Muscle of arm (tissue), 14 donors: ENCODE measurements at places on chromosomes 5 and 9.

DNA sequence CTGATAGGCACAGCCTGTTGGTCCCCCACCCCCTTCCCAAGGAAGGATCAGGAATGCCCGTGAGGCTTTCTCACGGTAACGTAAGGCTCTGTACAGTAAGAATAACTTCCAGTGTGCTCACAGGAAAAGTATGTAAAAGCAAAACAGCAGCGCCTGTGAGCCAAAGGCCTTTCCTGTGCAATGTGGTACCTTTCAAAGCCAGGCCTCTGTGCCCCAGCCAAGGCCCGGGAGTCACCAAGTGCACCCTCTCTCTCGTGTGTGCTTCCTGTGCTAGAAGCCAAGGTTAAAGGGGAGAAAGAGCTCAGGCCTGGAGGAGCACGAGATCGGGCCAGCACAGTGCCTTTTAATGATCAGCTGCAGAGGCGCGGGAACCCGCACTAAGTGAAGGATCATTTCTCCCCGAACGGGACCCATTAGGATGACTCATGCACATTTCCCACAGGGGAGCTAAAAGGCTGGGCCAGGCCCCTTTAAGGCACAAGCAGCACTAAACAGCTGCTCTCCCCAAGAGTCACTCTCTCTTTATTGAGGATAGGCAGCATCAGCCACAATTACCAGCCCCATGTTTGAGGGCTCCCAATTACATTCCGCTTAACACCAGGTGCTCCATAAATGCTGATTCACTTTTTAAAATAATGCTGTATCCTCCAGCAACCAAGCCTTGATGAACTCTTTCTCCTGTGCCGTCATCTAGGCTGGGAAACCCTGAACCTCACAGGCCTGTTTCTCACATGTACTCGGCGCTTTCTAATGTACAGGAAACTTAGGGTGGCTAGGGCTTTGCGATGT is 42.8 kb downstream of the SHB start:
- no peak for DNase-seq

DNA sequence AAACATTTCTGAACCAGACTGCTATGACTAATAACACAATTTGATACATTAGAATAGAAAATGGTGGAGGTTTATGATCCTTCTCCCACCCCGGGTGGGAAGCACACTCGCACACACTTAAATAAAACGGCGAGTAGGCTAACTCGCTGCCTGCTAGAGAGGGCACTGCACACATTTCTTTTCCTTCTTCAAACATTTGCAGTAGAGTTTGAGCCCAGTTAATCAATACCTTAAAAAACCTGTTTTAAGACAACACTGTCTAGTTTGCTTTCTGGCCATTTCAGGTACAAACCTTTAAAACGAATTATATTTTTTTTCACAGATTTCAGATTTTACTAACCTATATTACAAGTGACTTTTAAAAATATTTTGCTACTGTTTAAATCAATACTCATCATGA is 63.5 kb downstream of the EFNA5 start:
- no peak for DNase-seq

DNA sequence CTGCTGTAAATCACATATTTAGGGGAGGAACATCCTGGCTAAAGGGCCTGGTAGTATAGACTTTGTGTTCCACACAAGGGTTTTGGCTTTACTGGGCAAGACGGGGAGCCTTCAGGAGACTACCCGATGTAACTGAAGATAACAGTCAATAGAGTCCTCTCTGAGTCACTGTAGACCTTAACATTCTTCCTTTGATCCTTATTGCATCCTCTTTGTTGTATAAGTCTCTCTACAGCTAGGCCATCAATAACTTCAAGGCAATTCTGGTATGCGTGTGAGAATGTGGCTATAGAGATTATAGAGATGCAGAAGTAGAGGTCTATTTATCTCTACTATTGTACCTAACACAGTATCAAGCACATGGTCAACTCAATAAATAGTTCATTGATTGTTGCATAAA is 67.3 kb upstream of the STK32A start:
- no peak for DNase-seq

DNA sequence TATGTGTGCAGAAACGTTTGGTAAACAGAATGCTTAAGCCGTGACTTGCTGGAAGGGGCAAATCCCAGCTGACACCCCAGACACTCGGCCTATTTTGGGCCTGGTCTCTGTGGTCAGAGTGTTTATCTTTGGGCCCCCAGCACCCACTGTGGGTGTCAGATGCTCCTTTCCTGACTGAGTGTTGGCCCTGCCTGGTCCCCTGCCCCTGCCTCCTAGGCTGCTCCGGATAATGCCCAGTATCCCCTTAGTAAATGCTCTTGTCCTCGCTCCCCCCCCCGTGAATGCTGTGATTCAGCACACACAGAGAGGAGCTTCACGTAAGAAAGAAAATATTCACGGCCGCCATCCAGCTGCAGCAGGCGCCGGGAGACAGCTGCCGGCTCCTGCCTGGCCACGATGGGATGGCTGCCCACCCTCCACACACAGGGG is 11.3 kb upstream of the ANGPTL2 start:
- DNase-seq: peak; percentile 85

DNA sequence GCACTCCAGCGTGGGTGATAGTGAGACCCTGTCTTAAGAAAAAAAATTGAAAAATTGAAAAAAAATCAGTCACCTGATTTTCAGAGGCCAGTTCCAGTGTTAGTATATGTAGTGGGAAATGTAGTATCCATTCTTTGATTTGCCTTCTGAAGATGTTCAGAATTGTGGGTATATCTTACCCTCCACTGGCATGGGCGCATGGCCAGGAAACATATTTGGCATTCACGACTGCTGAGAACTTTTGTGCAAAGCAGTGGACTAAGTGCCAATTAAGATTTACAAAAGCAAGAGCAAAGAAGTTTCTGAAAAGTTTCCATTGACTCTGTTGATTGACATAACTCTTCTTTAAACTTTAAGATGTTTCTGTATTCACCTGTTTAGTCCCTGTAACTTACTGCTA is 2.4 kb downstream of the CAVIN4 start:
- DNase-seq: no peak

DNA sequence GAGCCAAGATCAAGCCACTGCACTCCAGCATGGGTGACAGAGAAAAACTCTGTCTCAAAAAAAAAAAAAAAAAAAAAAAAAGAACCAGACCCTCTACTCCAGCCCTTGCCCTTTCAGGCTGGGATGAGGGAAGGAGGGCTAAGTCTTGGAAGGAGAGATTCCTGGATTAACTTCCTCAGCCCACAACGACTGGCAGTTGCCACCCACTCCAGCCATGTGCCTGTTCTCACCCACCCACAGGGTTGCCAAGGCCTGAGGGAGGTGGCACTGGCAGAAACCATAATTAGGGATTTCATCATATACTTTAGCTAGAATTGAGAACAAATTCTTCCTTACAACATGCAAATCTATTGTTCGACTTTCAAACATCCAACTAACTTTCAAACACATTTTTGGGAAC is 87.8 kb upstream of the SLC30A5 start:
- no peak for DNase-seq

GRCh38 chr5:129406440-129406839 is 53.7 kb upstream of the ADAMTS19 start:
- DNase-seq: no peak

DNA sequence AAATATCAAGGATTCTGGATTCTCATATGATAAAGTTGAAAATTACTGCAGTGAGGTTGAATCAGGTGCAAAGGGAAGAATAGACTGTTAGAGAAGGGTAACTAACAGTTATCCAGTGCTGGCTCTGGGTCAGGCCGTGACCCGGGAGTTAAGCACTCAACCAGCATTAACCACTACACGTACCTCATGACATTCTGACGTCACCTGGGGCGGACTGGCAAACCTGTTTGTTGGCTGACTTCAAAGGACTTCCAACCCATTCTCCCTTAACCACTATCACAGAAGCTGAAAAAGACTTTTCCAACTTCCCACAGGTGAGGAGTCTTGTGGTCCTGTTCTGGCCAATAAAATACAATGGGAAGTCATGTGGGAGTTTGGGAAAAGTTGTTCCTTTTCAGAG is 268.9 kb downstream of the ENC1 start:
- DNase-seq: no peak

GRCh38 chr9:120267929-120268328 is 312.0 kb downstream of the CDK5RAP2 start:
- no peak for DNase-seq

GRCh38 chr9:111514967-111515366 is 10.0 kb upstream of the ZNF483 start:
- no peak for DNase-seq

GRCh38 chr9:126695186-126695585 is 81.5 kb downstream of the LMX1B start:
- no peak for DNase-seq

DNA sequence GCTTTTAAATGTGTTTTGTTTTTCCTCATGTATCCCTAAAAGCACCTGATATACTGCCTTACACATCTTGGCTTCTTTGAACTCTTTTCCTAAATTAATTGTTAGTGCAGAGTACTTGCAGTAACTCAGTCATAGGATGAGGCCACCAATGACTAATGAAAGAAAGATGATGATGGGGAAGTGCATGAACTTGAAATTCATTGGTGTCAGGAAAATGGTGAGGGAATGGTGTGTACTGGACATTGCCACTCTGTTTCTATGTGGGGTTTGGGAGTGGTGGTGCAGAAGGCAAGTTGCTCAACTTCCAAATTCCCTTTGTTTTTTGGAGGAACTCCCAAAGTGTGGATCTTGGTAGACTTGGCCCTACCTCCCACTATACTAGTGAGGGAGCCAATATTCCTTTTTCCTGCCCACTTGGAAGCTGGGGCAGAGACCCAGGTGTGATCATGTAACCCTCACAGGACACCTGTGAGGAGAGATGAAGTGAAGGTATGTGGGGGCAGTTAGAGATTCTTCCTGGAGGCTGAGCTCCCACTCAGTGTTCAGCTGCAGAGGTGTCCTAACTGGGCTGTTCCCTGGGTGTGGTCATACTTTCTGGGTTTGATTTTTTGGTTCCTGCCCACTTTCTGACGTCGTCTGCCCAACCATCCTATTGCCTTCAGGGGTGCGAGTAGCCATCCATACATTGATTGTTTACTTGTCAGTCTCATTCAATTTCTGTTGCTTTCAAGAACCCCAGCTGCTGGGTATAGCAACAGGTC is 298.5 kb downstream of the MAST4 start:
- DNase-seq: no peak

GRCh38 chr5:36647046-36647445 is 40.6 kb downstream of the SLC1A3 start:
- DNase-seq: no peak

GRCh38 chr9:3193791-3194190 is 332.0 kb downstream of the RFX3 start:
- peak; percentile 35 for DNase-seq

DNA sequence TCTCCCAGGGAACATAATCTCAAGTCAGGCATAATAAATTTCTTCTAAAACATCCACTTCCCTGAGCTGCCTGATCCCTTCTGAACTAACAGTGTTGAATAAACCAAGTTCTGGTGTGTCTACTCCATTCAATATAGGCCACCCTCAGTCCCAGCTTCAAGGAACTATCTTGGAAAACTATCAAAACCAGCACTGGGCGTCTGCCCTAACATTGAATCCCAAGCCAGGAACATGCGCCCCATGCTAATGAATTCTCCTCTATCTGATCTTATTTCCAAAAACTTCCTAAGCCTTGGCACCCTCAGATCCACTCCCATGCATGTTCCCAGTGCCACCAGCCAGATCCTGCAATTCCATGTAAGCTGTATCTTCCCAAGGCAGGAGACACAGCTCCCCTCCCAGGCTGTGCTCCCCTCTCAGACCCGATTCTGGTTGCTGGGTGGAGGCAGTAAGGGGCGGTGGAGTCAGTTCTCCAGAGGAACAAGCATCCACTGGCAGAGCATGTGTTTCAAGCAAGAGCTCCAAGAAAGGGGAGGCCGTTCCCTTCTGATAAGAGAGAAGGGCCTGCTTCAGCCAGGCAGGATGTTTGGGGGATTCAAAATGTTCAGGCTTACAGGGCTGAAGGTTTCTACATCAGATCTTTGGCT is 13.1 kb upstream of the FOXI1 start:
- DNase-seq: no peak

DNA sequence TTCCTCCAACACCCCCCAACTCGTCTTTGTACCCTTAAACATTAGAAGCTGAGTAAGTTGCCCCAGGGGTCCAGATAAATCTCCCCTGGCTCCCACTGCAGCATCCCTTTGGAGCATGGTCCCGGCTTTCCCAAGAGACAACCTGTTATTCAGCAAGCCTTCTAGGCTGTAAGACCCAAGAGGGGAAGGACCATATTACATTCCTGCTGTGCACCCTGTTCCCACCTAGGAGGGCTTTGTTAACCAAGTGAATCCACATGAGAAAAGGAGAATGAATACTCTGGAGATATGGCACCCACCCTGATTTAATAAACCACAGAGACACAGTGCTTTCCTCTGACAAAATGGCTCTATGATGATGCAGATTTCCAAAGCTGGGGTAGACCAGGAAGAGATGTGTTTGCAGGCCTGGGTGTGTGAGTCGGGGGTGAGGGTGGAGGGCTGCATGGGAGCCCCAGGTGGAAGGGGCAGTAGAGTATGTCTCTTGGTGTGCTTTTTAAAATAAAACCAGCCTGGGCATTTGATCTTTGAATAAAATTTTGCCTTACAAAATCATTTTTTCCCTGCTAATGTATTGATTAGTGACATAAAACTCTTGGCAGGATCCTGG is 325.2 kb downstream of the DRD1 start:
- no peak for DNase-seq

DNA sequence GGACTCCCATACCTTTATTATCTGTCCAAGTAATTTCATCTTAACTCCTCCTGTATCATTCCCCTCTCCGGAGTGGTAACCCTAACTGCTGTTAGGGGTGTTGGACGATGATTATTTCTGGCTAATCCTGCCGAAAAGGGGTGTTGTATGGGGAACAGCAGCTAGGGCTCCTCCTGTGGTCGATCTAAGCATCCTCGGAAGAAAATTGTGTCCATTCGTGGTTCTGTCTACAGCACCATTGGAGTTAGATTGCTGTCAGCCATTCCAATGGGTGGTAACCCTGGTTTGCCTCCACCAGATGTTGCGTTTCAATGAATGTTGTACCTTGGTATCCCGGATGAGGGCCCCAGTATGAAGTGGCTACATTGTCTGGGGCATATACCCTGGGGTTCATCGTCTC is 35.6 kb upstream of the LMNB1 start:
- DNase-seq: no peak

DNA sequence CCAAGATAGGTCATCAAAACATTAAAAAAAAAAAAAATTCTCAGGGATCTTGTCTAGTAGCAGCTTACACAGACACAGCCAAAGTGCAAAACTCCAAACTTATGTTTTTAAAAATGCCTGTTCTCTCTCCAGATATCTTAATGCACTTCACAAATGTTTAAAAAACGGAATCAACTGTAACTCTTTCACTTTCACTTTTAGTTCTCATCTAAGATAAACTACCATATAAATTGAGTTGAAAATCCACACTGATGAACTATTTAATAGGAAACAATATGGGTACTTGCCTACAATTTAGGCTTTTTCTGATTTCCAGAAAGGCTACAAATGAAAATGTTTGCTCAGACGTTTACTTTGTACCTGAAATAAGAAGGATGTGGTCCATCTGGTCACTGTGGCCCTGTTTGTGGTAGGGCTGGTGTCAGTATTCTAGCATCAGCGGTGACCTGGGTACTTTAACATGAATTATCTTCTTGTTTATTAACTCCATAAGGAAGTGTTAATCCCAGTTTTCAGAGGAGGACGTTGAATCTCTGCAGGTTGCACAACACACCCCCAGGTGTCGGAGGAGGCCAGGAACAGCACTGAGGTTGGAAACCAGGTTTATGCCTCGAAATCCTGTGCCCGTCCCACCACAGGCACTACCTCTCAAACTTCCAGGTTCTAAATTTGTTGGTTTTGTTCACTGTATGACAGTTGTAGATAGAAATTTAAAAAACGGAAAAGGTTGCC is 13.3 kb upstream of the LPCAT1 start:
- peak; percentile 10 for DNase-seq

GRCh38 chr9:112501287-112501686 is 14.7 kb downstream of the KIAA1958 start:
- no peak for DNase-seq

- DNase-seq: no peak
Measured at GRCh38 chr5:166200532-166200931, 2090.9 kb upstream of the WWC1 start.
